ENCODE measurements at places on chromosomes 7 and 10.

DNA sequence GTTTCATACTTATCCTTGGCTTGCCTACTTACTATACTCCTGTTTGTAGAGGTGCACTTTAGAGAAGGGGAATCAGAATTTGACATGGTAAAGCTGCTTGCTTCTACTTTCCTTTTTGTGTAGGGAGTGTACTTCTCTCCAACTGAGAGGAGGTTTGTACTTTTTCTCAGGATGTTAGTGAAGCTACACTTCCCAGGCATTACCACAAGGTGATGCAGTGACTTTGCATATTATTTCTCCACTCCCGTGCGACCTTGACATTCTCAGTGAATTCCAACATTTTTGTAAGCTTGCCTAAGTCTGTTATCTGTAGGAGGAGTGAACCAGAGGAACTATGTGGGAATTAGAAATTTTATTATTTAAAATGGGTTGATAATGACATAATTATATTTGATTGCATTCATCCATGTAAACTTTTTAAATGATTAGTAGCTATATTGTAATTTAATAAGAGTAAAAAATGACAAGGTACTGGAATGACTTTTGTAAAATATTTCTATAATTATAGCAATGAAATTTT is 5.2 kb downstream of the TAX1BP1 start:
- DNase-seq = no peak

DNA sequence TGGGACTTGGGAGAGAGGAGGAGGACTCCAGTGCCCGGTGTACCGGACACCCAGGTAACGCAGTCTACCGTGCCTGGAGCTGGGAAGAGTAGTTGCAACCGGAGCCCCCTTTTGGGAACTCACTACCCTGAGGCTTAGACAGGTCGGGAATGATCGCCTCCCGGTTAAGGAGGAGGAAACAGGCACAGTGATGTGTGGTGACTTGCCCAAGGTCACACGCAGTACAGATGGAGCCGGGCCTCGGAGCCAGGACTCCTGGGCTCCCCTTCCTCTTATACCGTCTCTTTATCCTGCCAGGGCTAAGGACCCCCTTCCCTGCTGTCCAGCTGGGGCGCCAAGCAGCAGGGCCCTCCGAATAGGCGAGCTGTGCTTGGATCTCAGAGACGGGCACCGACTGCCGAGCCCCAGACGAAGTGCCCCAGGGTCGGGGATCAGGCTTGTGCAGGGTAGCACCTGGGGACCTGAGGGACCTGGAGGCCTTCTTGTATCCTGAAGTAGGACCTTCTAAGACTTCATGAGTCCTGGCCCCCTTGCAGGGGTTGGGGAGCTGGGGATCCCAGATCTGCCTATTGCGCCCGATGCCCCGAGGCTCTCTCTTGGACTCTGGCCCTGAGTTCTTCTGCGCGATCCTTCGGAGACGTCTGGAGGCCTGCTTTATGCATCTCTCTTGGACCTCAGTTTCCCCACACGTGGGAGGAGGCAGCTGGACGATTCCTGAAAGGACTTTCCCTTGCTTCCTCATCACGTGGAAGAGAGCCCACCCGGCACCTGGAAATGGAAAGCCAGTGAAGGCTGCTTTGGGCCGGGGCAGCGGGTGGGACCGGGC is 767 bp upstream of the CYP26A1 start:
- no peak for DNase-seq

- no peak for DNase-seq
Observed at GRCh38 chr7:44189286-44189992, at the start of gene GCK. Gene GCK (minus strand): TSS chr7:44189439. CDS start chr7:44188953, 486 bp downstream.

- DNase-seq = no peak
Observed at GRCh38 chr10:118449521-118449920, 107.4 kb upstream of the FAM204A start.

DNA sequence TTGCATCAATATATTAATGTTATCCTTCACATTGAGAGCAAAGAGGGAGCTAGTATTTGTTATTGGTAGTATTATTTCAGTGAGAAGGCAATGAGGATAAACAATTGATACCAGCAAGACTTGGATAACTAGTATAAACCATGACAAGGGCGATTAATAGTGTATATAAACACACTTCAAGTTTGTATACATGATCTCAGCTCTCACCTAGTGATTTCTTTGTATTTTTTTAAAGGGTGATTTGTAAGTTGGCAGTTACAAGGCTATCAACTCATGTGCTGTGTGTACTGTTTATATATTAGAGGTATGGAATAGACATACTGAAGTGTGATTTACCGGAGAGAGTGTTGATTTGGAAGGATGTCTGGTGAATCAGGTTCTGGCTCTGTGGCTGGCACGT is 88.0 kb downstream of the SNX10 start:
- DNase-seq = no peak

- no peak for DNase-seq
Observed at GRCh38 chr7:27634671-27635493, 27.8 kb downstream of the HIBADH start.

DNA sequence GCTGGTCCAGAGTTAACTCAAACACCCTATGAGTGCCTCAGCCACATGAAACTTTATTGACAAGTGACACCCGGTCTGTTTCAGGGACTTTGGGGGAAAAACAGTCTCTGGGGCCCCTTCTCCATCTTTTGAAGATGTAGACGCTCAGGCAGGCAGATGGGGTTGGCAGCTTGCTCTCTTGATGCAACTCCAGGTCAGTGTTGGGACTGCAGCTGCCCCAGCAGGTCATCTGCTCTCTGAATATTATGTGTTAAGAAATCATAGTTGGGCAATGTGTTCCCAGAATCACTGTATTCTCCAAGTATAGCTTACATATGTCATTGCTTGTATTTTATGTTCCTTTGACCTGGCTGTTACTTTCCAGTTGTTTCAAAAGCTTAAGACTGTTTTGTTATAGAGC is 544.9 kb upstream of the MGMT start:
- no peak for DNase-seq

DNA sequence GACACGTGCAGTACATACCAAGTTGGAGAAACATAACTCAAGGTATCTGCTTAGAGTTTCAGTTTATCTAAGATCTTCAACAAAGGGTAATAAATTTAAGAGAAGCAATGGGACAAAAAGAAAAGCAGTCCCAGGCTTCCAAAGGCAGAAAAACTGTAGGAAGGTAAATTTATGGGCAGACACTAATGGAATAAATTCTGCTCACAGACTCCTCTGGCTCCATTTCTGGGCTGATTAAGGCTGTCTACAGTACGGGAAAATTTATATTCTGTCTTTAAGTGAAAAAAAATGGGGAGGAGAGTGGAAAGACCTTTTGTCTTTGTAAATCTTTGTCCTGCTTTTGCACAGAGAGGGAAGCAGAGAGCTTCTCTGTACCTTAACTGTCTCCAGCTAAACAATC is 587.5 kb upstream of the IGFBP3 start:
- no peak for DNase-seq

- DNase-seq = no peak
Observed at GRCh38 chr10:58399410-58399809, 14.2 kb downstream of the TFAM start.

DNA sequence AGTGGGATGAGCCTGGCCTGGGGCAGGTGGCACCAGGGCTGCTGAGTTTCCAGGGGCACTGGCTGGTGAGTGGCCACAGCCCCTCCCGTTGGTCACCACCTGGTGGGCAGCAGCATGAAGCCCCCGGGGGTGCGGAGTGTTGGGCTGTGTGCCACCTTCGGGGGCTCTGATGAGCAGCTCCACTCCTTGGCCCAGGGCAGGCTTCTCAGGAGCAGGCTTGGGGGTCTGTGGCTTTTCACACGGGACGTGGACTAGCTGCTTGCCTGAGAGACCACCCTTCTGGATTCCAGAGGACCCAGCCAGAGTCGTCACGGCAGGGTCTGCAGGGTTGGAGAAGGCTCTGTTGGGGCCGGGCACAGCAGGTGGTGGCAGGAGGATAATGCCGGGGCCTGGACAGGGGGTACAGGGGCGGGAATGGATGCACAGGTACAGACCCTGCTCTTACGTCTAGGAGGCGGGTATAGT is 193.1 kb downstream of the ADARB2 start:
- no peak for DNase-seq

- DNase-seq = peak; percentile 19
Observed at GRCh38 chr7:45921699-45922519, 837 bp upstream of the IGFBP3 start.
